ENCODE measurements at places on chromosomes 12 and 14.

GRCh38 chr14:73237219-73237785 is at the start of gene PAPLN:
Gene PAPLN, plus strand, starts transcription at chr14:73237506. Its CDS starts 2,273 bp downstream, at chr14:73239779.
- DNase-seq = no peak

DNA sequence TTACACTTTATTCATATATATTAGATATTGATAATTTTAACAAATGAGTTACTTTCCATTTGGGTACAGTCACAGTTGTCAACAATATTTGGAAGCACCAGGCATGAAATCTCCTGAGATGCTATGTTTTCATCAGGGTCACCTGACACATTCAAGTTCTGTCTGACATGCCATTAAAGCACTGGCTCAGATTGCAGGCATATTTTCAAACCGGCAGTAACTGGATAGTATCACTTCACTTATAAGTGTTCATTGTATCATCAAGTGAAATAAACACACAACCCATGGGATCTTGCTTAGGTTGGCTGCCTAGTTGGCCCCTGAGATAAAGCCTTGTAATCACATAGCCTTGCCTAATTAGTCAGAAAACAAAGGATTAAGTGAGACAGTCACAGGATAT is 4.8 kb downstream of the IFNG start:
- no peak for DNase-seq

GRCh38 chr12:39712334-39712733 is 92.7 kb upstream of the ABCD2 start:
- no peak for DNase-seq

GRCh38 chr12:6056406-6057240 is 67.8 kb downstream of the VWF start:
- peak; percentile 10 for DNase-seq

GRCh38 chr14:51396222-51396815 is 156.3 kb downstream of the TMX1 start:
- DNase-seq = no peak
